ENCODE measurements at places on chromosomes 5 and 9. TPM values are rescaled to one million over a fixed set of nuclear protein-coding genes. Genes with fewer than 3 reads are reported as not detected.

Gene CARD19
- total RNA-seq, result 28.3 TPM

- H3K27me3 ChIP-seq, result no peaks in the 10 kb centered on the region
- H3K4me1 ChIP-seq, result no peaks in the 10 kb centered on the region
- H3K4me3 ChIP-seq, result no peak overlapping the region
- DNase-seq, result no peak
- H3K27ac ChIP-seq, result no peak overlapping the region
Measured at GRCh38 chr9:80177949-80178480, 606.2 kb downstream of the TLE4 start.

- no peaks in the 10 kb centered on the region for H3K36me3 ChIP-seq
- no peak for DNase-seq
- H3K27me3 ChIP-seq, result peaks cover 4% of the 10 kb centered on the region
- H3K4me1 ChIP-seq, result no peaks in the 10 kb centered on the region
- no peak overlapping the region for H3K27ac ChIP-seq
- H3K4me3 ChIP-seq, result no peak overlapping the region
Measured at GRCh38 chr5:102218159-102218558, 77.9 kb downstream of the SLCO4C1 start.

- no peak overlapping the region for H3K27ac ChIP-seq
- H3K4me1 ChIP-seq, result no peaks in the 10 kb centered on the region
- DNase-seq, result no peak
- no peak overlapping the region for H3K4me3 ChIP-seq
- no peaks in the 10 kb centered on the region for H3K36me3 ChIP-seq
Measured at GRCh38 chr9:71306134-71306533, 184.7 kb upstream of the TRPM3 start.

GRCh38 chr9:14780251-14780650, 57.7 kb upstream of the CER1 start:
- H3K27me3 ChIP-seq, result no peaks in the 10 kb centered on the region
- H3K36me3 ChIP-seq, result no peaks in the 10 kb centered on the region
- no peak overlapping the region for H3K4me3 ChIP-seq
- no peaks in the 10 kb centered on the region for H3K4me1 ChIP-seq
- no peak overlapping the region for H3K27ac ChIP-seq
- DNase-seq, result no peak
